ENCODE measurements at places on chromosomes 16 and 17.

DNA sequence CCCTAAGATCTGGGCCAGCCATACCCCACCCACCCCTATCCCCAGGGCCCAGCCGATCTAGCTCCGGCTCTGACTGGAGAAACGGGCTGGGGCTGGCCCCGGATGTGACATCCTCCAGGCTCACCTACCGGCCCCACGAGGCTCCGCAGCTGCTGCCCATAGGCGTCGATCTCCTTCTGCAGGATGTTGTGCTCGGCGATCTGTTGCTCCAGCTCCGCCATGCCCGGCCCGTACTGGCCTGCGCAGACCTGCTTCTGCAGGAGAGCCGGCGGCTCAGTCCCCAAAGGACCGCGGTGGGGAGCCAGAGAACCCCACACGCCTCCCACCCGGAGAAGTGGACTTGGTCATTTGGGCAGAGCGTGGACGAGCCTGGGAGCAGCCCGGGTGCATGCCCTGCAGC is 4.8 kb downstream of the EVPL start:
- DNase-seq: no peak

- no peak for DNase-seq
Measured at GRCh38 chr17:49402706-49403105, 12.0 kb downstream of the PHB1 start.

DNA sequence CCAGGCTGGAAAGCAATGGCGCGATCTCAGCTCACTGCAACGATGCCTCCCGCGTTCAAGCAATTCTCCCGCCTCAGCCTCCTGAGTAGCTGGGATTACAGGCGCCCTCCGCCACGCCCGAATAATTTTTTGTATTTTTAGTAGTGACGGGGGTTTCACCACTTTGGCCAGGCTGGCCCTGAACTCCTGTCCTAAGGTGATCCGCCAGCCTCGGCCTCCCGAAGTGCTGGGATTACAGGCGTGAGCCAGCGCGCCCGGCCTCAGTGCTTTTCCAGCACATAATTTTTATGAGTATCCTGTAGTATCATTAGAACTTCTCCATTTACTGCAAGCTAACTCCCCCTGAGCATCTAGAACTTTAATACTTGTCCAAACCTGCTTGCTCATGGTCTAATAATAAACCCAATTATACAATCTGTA is 1.8 kb downstream of the UBE2G1 start:
- DNase-seq: no peak

GRCh38 chr17:78299049-78299448 is 60.8 kb downstream of the SOCS3 start:
- DNase-seq: no peak

GRCh38 chr16:49581630-49582298 is 208.2 kb downstream of the C16orf78 start:
- no peak for DNase-seq

- no peak for DNase-seq
Measured at GRCh38 chr16:80544326-80544725, 3.5 kb downstream of the DYNLRB2 start.

DNA sequence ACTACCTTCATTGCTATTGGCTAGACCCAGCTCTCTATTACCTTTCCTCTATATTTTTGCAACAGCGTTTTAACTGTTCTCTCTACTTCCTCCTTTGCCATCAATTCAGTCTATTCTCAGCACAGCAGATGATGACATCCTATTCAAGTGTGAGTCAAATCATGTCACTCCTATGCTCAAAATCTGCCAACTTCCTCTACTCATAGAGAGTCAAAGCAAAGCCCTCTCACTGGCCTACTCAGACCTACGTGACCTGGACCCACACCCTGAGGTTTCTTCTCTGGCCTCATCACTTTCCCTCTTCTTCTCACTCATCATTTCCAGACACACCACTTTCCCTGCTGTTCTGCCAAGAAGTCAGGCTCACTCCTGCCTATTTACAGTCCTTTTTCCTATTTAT is 289.0 kb upstream of the AXIN2 start:
- no peak for DNase-seq

DNA sequence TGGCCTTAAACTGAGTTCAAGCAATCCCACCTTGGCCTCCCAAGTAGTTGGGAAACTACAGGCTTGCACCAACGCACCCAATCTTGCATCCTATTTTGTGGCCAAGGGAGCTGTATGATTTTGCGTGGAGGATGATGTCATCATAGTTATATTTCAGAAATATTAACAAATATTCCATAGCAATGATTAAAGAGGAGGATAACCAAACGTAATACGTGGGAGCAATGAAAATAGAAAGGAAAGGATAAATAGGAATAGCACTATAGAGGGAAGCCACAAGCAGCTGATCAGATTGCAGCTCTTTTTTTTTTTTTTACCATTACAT is 2.2 kb upstream of the YWHAE start:
- no peak for DNase-seq

DNA sequence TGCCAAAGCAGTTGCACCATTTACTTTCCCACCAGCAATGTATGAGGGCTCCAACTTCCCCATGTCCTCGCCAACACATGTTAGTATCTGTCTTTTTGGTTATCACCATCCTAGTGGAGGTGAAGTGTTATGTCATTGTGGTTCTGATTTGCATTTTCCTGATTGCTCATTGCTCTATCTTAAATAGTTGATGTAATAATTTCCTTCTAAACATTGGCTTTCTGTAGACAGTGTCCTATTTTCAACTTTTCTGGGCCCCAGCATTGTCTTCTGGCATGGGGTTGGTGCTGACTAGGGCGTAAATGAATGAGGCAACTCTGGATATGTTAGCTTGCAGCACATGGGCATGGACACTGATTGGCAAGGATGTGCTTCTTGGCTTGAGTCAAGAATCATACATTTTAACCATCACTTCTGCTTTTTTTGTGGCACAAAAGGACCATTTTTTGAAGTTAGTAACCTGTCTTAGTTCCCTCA is 25.1 kb downstream of the PLCG2 start:
- DNase-seq: no peak

GRCh38 chr16:14119799-14120198 is 48.7 kb downstream of the MRTFB start:
- no peak for DNase-seq

DNA sequence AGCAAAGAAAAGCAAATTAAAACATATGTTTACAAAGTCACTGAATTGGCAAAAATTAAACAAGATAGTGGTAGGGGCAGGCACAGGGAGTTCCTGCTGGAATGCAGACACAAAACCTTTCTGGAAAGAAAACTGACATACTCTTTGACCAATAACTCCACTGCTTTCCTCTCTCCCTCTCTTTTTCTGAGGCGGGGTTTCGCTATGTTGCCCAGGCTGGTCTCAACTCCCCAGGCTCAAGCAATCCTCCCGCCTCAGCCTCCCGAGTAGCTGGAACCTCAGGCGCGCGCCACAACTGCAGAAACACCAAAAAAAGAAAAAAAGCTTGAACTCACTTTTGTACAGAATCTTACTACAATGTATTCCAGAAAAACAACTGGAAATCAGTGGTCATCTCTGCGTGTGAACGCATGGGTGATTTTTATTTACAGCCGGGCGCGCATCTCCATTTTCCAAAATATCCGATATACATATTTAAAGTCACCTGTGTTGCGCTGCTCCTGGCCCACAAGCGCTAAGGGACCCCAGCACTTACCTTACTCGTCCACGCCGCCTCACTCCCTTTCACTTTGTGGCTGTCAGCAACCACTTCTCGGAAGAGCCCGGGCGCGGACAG is 480 bp downstream of the TXNL4B start:
- no peak for DNase-seq

GRCh38 chr17:28227316-28228108 is 91.5 kb upstream of the TMEM97 start:
- no peak for DNase-seq

DNA sequence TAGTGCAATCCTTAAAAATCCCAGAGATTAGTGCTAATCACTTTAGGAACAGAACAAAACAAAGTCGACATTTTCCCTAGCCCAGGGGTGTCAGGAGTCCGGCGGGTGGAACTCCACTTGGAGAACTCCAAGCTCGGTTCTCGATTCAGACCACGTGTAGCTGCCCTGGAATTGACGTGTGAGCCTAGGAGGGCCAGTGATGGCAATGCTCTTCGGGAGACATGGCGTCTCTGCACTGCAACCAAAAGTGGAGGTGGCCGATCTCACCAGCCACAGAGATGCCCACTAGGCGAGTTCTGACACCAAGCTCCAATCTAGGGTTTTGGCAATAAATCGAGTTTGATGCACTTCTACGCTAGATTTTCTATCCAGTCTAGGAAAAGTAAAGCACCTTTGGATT is 17.6 kb downstream of the MAP1LC3B start:
- no peak for DNase-seq
